ENCODE measurements at places on chromosomes 3 and 15. TPM values are rescaled to one million over a fixed set of nuclear protein-coding genes. Genes with fewer than 3 reads are reported as not detected.

The TRH gene
- polyA plus RNA-seq, result not detected

The GRM2 gene
- polyA plus RNA-seq, result 0.19 TPM

The SEMA3F gene
- 23.3 TPM for polyA plus RNA-seq

- no peaks in the 10 kb centered on the region for H3K27me3 ChIP-seq
- H3K4me3 ChIP-seq, result no peak overlapping the region
- H3K4me1 ChIP-seq, result no peaks in the 10 kb centered on the region
- H3K27ac ChIP-seq, result no peak overlapping the region
- no peak for DNase-seq
Measured at GRCh38 chr3:174253196-174253823, 605.8 kb upstream of the NAALADL2 start.

DNA sequence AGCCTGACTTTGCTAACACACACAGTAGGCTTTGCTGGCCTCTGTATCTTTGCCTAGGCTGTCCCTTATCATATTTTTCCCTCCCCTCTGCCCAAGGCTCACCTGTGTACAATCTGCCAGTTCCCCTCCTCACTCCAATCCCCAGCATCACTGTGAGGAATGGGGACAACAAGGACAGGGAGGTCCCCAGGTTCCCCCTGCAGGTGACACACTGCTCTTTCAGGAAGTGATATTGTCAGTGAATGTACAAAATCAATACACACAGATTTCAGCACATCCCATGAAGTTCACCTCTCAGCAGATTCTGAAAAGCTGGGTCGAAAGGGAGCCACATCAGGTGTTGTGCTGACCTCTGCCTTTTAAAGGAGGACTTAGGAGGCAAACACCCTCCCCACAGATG lies 177.5 kb downstream of the RAB11A start:
- no peak overlapping the region for H3K4me3 ChIP-seq
- no peaks in the 10 kb centered on the region for H3K4me1 ChIP-seq
- no peaks in the 10 kb centered on the region for H3K36me3 ChIP-seq
- no peak for DNase-seq

- no peaks in the 10 kb centered on the region for H3K27me3 ChIP-seq
- H3K36me3 ChIP-seq, result no peaks in the 10 kb centered on the region
- no peak for DNase-seq
- no peak overlapping the region for H3K27ac ChIP-seq
Measured at GRCh38 chr3:94524102-94524919, 461.4 kb downstream of the NSUN3 start.

- H3K4me1 ChIP-seq, result peaks cover 18% of the 10 kb centered on the region
- peak overlapping the region; percentile 46 for H3K27ac ChIP-seq
- no peak overlapping the region for H3K4me3 ChIP-seq
- DNase-seq, result no peak
- no peaks in the 10 kb centered on the region for H3K36me3 ChIP-seq
- H3K27me3 ChIP-seq, result no peaks in the 10 kb centered on the region
Measured at GRCh38 chr3:37934631-37935289, 55.8 kb upstream of the VILL start.

GRCh38 chr3:57112206-57112605 lies 51.7 kb downstream of the SPATA12 start:
- no peaks in the 10 kb centered on the region for H3K36me3 ChIP-seq
- DNase-seq, result no peak
- H3K27ac ChIP-seq, result no peak overlapping the region
- H3K27me3 ChIP-seq, result no peaks in the 10 kb centered on the region
